ENCODE measurements at places on chromosomes 3 and 15. TPM values are rescaled to one million over a fixed set of nuclear protein-coding genes. Genes with fewer than 3 reads are reported as not detected.

The BFSP2 gene
- polyA plus RNA-seq: not detected

The SLC9A9 gene
- 10.0 TPM for polyA plus RNA-seq

The CFAP44 gene
- polyA plus RNA-seq: 8.3 TPM

The LEKR1 gene
- 0.61 TPM for polyA plus RNA-seq

The CHRM5 gene
- not detected for polyA plus RNA-seq
